ENCODE measurements at places on chromosomes 12 and 14.

GRCh38 chr14:92917041-92917940 lies 5.7 kb upstream of the CHGA start:
- no peak for DNase-seq

DNA sequence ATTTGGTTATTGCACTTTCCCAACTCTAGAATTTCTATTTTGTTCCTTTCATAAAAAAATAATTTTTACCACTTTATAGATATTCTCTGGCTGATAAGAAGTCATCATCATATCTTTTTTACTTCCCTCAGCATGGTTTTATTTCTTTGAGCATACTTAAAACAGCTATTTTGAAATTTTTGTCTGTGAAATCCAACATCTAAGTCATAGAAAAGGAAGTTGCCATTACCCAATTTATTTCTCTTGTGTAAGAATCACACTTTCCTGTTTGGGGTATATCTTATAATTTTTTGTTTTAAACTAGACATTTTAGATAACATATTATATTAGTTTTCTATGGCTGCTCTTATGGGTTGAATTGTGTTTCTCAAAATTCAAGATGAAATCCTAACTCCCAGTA lies 400.2 kb upstream of the OR4E1 start:
- DNase-seq = no peak

DNA sequence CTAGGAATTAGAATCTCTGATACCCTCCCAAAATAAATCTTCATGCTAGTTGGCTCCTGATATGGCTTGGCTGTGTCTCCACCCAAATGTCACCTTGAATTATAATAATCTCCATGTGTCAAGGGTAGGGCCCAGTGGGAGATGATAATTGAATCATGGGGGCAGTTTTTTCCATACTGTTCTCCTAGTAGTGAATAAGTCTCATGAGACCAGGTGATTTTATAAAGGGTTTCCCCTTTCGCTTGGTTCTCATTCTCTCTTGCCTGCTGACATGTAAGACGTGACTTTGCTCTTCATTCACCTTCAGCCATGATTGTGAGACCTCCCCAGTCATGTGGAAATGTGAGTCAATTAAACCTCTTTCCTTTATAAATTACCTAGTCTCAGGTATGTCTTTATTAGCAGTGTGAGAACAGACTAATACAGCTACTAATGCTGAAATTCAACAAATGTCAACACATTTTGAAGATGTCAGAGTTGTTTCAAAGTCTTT lies 12.2 kb upstream of the SPTSSA start:
- no peak for DNase-seq

DNA sequence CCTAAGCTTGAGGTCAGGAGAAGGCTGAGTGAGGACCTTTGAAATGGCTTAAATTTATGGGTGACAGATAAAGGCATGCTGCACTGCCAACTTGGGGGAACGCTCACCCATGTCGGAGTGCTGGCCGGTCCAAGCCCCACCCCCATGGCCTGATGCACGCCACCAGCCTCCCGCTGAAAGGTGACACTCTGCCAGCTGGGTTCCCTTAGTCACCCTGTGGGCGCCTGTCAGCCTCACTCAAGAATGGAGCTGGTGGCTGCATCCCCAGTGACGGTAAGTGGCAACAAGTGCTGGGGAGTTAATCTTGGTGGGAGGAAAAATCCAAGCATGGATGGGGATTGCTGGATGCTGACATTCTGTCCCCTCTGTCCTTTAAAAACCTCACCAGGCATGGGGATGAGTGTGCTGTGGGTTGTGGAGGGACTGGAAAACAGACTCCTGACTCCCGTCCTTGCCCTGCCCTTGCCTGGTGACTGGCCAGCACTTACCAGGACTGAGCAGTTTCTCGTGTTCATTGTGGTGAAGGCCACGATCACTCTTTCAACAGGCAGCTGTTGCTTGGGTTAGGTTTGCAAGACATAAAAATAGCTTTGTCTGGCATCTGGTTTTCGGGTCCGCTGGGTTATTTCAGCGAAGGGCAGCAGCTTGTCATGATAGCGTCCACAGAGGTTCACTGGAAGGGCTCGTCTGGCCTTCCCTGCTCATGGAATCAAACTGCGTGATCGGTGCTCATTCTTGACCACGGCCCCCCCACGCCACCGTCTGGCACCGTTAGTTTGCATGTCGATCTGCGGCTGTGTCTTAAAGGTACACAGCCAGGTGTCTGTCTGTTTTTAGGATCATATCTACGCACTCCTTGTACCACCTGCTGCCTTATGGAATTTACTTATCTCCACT lies 15.0 kb downstream of the ACACB start:
- DNase-seq = no peak

- DNase-seq = no peak
Measured at GRCh38 chr12:44703182-44703910, 172.8 kb downstream of the NELL2 start.

DNA sequence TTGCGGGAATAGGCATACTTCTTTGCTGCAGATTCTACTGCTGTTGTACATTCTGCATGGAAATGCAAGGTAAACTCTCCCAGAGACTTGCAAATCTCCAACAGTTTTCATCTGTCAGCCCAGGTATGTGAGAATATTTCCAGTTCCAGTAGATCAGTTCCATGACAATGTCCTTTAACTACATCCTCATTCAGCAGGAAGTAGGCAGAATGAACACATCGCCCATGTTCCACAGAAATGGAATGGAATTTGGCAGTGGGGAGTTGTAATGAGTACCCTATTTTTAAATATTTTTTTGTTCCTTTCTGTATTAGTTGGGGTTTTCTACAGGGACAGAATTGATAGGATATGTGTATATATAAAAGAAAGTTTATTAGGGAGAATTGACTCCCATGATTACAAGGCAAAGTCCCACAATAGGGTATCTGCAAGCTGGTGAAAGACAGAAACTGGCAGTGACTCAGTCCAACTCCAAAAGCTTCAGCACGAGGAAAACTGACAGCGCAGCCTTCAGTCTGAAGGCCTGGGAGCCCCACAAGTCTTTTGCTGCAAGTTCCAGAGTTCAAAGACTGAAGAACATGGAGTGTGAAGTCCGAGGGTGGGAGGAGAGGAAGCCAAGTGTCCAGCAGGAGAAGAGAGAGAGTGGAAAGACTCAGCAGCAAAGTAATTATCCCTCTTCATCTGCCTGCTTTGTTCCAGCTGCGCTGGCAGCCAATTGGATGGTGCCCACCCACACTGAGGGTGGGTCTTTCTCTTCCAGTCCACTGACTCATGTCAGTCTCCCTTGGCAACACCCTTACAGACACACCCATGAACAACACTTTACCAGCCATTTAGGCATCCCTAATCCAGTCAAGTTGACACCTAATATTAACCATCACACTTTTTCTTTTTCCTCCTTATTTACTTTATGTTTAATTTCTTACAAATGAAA lies 110.4 kb upstream of the SCAF11 start:
- DNase-seq = no peak

DNA sequence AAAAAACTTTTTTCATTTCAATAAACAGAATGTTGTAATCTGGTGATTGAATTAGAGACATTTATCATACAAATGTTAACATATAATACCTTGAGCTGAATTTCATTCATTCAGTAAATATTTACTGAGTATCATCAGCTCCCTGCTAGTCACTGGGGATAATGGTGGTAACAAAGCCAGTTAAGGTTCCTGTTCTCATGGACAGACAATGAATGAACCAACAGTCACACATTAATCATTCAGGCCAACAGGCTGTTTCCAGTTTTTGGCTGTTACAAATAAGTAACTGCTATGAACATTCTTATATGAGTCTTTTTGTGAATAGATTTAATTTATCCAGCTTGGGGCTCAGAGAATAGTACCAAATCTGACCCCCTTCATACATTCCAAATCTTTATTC lies 13.5 kb downstream of the EXD2 start:
- DNase-seq = no peak

DNA sequence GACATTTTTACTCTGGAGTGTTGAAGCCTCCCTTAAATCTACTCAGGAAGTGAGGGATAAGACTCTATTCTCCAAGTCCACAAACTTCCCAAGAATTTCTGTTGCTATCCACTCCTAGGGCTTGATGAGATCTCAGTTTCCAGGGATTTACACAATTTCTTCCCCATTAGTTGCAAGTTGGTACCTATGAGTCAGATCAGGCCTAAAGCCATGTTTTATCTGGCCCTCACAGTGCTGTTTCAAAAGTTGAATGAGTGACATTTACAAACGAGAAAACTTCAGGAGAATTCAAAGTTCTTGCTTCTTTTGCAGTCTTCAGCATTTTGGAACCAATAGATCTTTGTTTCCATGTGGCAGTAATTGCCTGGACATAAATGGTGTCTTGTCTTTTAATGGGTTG lies 156.4 kb upstream of the SYT10 start:
- DNase-seq = no peak

- no peak for DNase-seq
Measured at GRCh38 chr12:31732926-31733548, 4.2 kb upstream of the AMN1 start.

DNA sequence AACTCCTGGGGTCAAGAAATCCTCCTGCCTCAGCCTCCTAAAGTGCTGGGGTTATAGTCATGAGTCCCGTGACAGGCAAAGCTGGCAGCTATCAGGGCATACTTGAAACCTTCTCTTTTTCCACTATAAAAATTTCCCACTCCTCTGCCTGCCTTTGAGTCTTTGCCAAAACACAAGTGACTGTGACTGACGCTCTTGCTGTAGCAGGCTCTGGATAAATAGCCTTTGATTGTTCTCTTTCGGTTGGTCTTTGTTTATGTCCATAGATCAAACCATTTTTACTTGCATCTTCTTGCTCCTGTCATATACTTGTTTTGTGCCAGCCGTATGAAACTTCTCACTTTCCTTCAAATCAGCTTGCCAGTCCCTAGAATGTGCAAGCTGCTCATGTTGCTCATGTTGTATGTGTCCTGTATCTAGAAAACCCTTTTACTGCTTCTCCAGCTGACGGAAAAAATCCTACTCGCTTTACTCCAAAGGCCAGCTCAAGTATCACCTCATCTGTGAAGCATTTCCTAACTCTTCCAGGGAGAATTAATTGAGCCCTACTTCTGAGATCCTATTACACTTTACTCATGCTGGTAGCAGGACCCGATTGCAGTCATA lies 73.1 kb downstream of the RESF1 start:
- DNase-seq = no peak

DNA sequence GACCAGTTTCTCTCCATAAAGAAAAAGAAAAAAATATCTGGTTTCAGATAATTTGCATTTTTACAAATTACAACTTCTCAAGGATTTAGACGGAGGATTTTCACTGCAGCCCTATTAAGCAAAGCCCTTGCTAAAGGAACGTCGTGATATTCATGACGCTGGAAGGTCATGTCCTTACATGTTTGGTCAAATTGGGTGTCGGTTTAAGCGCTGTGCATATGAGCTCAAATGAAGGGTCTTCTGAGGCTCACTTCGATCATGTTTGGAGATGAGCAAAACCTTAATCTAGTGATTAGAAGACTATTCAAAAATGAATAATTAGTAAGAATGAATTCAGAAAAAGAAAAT lies 67.3 kb upstream of the USP15 start:
- DNase-seq = no peak

Measured in CD4-positive, alpha-beta T cell (primary cell).